Head of caudate nucleus (tissue), 42 donors: ENCODE measurements at places on chromosomes 16 and 17.

DNA sequence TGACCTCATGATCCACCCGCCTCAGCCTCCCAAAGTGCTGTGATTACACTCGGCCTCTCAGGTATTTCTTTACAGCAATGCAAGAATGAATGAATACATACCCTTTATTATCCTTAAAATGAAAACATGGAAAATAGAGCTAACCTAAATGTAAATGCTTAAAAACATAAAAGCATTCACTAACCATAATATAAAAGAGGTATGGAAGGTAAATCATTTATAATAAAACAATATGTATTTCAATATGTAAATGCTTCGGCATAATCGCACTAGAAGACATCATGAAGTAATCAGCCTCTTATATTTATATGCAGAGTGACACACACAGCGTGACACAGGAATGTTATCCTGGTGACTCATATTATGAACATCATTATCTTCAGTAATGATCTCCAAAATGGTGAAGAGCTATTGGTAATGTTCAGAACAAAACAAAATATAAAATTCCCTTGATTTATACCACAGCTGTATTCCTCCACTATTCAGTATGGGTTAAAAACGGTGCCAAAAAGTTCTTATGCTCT is 53.9 kb downstream of the AIPL1 start:
- no peak for DNase-seq

GRCh38 chr17:82593590-82594087 is 54.6 kb downstream of the WDR45B start:
- DNase-seq = no peak

- no peak for DNase-seq
Observed at GRCh38 chr17:50331085-50331791, 14.7 kb upstream of the XYLT2 start.

GRCh38 chr17:41620583-41621434 is 3.6 kb downstream of the KRT17 start:
- no peak for DNase-seq
